Mesothelial cell of epicardium (in vitro differentiated cells): ENCODE measurements at places on chromosomes 2 and 18.

- peak; percentile 49 for DNase-seq
Observed at GRCh38 chr2:174326161-174327020, 8.4 kb upstream of the SP9 start.

GRCh38 chr2:144454466-144455287 lies 65.2 kb downstream of the ZEB2 start:
- DNase-seq, result no peak

DNA sequence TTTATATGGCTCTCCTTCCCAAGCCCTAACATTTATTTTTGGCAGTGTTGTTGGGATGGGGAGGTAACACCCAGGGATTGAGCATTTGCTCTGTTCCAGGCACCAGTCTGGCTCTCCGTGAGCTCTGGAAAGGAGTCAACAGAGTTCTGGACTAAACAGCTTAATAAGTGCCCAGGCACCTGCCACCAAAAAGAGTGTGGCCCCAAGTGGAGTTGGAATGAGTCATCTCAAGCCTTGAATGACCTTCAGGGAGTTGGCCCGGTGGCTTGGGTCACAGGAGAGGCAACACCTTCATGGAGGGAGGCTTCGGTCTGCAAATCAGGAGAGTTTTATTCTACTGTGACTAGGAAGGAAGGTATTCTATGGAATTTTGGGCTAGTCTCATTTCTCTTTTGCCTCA lies 203.2 kb downstream of the DLGAP1 start:
- no peak for DNase-seq

DNA sequence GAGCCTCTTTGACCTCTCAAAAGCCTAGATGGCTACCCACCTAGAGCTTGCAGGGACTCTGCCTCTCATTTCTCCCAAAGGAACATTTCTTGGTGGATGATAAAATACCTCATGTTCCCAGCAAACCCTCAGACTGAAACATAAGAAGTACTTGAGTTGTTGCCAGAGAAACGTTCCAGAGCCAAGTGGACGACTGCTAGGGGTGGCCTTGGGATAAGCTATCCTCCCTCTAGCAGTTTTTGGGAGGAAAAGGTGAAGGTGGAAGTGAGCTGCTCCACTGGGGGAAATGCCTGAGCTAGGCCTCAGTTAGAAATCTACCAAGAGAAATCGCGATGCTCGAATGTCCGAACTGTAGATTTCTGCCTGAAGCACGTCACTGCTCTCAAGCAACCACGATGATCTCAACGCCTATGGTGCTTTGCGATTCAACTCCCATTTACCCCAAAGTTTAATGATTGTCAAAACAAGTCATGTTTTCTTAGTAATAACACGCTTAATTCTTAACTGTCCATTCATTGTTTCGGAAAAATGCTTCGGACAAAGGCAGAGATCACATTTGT lies 91.5 kb downstream of the CCBE1 start:
- DNase-seq, result no peak

DNA sequence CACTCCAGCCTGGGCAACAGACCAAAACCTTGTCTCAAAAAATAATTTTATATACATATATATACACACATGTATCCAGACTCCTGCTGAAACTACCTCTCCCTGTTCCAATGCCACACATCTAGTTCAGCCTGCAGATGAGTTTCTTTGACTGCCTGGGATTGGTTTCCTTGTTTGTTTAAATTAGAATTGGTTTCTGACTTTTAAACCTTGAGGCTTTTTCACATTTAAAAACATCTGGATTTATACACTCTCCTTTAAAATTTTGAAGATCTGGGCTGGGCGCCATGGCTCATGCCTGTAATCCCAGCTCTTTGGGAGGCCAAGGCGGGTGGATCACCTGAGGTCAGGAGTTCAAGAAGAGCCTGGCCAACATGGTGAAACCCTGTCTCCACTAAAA lies 21.8 kb upstream of the CXCR1 start:
- no peak for DNase-seq

GRCh38 chr2:238240757-238241711 lies 1.2 kb upstream of the HES6 start:
- DNase-seq, result peak; percentile 49

- no peak for DNase-seq
Observed at GRCh38 chr2:151161821-151162551, 99.7 kb downstream of the RBM43 start.

GRCh38 chr2:45458909-45459563 lies 152.0 kb downstream of the SRBD1 start:
- DNase-seq, result no peak

DNA sequence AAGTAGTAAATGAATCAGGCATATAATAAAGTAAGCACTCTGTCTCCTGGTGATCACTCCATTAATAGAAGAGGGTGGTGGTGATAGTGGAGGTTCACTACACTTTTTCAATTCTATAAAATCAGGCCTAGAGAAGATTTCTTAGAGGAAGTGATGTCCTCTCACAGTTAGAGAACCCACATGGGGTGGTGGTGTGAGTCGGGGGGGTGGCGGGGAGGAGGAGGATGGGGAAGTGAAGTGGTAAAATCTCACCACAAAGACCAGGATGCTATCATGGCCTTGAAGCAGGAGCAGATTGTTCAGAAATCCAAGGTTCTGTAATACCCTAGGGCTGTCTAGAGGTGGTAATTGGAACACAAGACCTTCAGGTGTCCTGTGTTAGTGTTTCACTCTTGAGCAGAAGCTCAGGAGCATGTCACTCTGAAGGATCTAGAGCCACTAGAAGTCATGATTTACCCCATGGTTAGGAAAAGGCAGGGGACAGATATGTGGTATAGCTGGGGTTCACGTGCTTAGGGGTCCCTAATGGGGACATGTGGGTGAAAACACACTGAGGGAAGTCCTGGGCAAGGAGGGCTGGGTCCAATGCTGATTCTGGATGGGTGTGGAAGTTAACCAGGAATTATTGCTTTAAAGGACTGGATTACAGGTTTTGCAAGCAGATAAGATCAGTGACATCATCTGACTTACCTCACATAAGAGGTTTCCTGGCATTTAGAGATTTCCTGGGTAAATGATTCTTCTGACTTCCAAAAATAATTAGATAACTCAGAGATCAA lies 31.0 kb downstream of the RNF125 start:
- DNase-seq, result no peak

GRCh38 chr18:61583548-61583947 lies 250.3 kb downstream of the CDH20 start:
- no peak for DNase-seq

GRCh38 chr2:166773308-166773949 lies 114.9 kb upstream of the XIRP2 start:
- no peak for DNase-seq

DNA sequence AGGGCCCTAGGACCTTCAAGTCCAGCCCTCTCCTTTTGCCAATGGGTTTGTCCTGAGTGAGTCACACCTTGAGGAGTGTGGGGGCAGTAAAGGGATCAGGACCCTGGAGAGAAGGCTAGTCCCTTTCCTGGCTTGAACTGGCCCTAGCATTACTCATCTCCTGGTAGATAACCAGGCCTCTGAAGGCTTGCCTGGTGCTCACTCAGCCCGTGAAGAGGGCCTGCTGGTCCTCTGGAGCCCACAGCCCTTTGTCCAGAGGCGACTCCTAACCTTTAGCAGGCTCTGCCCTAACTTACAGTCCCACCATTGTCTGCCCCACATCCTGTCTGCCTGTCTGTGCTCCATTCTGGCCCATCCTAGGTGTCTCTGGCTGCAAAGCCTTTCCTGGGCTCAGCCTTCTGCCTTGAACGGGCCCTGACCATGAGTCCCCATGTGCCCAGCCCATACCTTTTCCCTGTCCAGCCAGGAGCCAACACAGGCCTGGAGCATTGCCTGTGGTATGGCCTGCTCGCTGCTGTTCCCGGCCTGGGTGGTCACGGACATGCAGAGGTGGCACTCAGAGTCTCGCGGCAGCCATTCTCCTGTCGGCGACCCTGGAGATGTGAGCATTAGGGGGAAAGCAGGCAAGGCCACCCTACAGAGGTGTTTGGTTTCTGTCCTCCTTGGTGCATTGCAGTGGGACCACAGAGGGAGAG lies 5.0 kb downstream of the SFTPB start:
- no peak for DNase-seq

- no peak for DNase-seq
Observed at GRCh38 chr2:222353993-222354392, 55.2 kb upstream of the PAX3 start.

DNA sequence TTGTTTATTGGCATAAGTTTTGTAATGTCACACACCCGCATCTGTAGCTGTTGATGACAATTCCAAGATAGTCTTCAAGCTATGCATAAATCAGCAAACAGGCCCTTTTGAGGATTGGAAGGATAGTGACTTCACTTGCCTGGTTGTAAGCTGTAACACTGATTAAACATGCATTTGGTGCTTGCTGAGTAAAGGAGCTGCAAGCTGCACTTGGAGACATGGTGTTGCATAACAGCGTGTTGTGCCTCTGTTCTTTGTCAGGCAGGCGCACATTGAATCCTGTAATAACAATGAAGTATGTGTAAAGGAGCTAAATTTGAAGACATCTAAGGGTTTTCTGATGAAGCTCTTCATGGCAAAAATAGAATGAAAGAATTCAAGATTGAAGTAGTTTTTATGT lies 68.7 kb upstream of the TTC27 start:
- no peak for DNase-seq

DNA sequence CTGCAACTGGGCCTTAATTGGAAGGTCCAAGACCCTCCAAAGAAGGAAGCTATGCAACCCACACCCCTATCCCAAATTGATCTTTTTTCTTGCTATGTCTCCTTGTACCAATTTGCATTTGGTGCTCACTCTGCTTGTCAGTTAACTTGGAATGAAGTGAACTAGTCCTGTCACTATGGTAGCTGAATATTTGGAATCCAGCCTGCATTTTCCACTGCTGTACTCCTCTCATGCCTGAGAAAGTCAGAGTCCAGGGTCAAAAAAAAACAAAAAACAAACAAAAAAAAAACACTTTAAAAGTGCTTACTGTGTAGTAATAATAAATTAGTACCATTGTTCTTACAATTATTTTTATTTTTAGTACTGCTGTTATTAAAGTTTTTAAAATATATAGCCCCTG lies 462.8 kb upstream of the SLC8A1 start:
- DNase-seq, result no peak

GRCh38 chr2:28338046-28338817 lies 54.4 kb upstream of the FOSL2 start:
- no peak for DNase-seq

DNA sequence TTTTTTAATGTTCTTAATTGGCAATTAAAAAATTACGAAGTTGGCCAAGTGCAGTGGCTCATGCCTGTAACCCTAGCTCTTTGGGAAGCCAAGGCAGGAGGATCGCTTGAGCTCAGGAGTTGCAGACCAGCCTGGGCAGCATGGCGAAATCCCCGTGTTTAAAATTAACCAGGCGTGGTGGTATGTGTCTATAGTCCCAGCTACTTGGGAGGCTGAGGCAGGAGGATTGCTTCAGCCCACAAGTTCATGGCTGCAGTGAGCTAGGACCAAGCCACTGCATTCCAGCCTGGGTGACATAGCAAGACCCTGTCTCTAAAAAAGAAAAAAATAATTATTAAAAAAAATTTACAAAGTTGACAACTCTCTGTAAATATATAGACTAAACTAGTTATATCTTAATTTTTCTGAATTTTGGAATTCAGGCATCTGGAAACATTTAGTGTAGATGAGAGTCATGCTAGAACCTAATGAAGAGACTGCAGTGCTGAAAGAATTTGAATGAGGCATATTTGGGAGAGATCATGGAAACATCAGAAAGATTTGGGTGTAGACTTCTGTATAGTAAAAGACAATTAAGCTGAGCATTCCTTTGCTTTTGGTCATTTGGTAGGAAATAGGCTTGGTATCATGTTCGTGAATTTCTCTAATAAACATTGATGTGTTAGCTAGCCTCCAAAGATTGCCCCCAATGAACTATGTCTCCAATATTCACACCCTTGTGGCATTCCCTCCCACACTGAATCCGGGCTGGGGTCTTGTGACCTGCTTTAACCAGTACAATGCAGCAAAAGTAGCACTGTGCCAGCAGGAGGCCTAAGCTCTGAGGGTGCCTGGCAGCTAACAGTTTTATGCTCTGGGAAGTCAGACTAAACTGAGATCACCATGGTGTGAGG lies 4.2 kb upstream of the ROCK1 start:
- DNase-seq, result no peak

DNA sequence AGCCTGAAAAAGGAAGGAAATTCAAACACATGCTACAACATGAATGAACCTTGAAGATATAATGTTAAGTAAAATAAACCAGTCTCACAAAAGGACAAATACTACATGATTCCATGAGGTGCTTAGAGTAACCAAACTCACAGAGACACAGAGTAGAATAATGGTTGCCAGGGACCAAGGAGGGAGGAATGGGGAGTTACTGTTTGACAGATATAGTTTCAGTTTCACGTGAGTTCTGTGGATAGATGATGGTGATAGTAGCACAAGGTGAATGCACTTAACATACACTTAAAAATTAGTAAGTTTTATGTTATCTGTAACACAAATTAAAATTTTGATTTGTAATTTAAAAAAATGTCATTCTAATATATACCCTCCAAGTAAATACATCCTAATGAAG lies 106.9 kb upstream of the ACVR1C start:
- DNase-seq, result no peak

- no peak for DNase-seq
Observed at GRCh38 chr2:145687442-145688134, 1167.7 kb upstream of the ZEB2 start.

DNA sequence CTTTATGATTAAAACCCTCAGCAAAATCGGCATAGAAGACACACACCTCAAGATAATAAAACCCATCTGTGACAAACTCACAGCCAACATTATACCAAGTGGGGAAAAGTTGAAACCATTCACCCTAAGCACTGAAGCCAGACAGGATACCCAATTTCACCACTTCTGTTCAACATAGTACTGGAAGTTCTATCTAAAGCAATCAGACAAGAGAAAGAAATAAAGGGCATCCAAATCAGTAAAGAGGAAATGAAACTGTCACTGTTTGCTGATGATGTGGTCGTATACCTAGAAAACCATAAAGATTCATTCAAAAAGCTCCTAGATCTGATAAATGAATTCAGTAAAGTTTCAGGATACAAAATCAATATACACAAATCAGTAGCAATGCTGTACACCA lies 16.4 kb upstream of the RPRD1A start:
- no peak for DNase-seq

DNA sequence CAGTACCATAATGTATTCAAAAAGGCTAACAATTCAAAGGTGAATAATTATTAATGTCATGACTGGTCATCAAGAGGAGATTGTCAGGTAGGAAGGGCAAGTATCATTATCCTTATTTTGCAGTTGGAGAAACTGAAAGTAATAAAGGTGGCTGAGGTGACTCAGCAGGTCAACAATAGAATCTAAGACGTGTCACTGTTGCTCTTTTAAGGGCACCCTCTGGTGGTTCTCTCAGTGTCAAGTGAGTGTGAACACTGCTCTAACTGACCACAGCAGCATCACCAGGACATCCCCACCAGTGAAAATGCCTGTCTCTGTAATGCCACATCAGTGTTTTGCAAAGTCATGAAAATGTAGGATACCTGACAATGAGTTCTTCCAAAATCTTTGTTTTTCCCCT lies 69.7 kb downstream of the DCC start:
- no peak for DNase-seq
